D341Med (cell line): ENCODE measurements at places on chromosomes 2 and 18.

- DNase-seq = no peak
Observed at GRCh38 chr2:186554850-186555671, 34.8 kb upstream of the ITGAV start.

DNA sequence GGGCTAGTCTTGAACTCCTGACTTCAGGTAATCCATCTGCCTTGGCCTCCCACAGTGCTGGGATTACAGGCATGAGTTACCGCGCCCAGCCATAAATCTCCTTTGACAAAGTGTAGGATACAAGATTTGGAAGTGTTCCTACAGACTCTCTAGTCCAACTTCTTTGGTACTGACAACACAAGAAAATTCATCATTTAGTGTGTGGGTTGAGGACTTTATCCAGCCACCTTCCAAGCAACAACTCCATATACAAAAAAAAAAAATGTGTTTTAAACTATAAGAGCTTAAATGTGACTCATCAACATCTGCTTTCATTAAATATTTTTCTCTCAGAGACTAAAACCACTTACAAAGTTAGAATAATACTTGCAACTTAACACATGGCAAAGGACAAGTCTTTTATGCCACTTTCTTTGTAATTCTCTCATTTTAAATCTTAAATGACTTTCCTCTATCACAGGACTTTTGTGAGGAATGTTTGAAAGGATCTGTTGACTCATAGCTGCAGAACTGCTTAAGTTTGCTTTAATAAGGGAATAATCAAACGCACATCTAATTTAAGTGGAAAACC is 46.2 kb upstream of the ITGAV start:
- no peak for DNase-seq

DNA sequence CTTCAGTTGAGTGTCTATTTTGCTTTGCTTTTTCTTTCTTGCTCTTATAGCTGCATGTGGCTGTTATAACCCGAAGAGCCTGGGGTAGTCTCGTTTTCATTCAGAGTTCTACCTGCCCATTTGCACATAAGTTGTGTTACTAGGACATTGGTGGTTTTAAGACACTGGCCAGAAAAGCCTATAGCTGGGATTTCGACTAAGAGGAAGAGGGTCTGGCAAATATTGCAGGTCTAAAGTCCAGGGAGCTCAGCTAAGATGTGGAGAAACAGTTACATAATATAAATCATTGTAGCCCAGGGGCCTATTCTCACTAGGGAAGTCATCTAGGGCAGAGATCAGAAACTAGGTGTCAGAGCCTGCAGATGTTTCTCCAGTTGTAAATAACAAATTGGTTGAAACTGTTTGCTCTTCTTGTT is 120.8 kb downstream of the BABAM2 start:
- DNase-seq = no peak

DNA sequence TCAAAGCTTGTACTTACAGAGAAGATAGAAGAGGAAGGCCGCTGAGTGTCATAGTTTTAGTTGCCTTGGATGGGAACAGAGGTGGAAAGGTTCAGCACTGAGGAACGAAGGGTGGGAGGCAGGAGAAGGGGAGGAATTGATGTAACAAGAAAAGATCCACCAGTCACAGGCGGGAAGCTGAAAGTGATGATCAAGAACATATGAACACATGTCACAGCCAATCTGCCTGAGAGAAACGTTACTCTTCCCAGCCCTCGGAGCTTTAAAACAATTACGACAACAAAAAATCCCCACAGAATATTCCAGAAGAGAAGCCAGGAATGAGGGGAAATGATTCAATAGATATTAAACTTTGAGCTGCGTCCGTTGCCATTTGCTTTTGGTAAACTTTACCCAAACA is 87.1 kb downstream of the TSHZ1 start:
- no peak for DNase-seq

GRCh38 chr2:216974321-216975302 is 114.7 kb upstream of the TNP1 start:
- no peak for DNase-seq

DNA sequence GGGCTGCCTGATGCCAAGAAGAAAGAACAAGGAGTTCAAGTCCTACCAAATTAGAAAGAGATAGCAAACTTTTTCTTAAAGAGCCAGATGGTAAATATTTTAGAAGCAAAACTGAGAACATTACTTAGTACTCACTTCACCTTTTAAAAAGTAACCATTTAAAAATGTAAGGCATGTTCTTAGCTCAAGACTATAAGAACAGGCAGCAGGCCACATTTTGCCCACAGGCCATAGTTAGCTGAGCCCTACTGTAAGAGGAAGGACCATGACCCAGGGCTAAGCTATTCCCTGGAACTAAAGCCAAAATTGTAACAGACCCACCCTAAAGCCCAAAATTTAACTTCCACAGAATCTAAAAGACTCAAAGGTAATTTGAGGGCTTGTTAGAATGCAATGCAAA is 31.3 kb downstream of the USP40 start:
- no peak for DNase-seq

- DNase-seq = no peak
Observed at GRCh38 chr2:86772611-86773010, 18.1 kb downstream of the CD8A start.

- DNase-seq = no peak
Observed at GRCh38 chr2:51350100-51350499, 318.2 kb upstream of the NRXN1 start.

- no peak for DNase-seq
Observed at GRCh38 chr2:23124214-23124750, 260.7 kb upstream of the KLHL29 start.

GRCh38 chr2:200259577-200259957 is 46.9 kb upstream of the SPATS2L start:
- DNase-seq = no peak

GRCh38 chr2:29847886-29848285 is 73.5 kb downstream of the ALK start:
- DNase-seq = peak; percentile 77

DNA sequence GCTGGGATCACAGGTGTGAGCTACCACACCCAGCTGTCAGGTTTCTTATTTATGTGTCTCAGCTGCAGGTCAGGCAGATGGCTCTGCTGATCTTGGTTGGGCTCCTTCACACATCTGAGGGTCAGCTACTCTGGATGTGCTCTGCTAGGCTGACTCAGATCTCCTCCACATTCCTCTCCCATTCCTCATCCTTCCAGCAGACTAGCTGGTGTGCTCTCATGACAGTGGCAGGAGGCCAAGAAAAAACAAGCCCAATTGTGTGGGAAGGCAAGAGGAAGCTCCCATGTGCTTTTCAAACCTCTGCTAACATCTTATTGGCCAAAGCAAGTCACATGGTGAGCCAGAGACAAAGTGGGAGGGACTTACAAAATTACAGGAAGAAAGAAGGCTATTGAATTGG is 11.7 kb upstream of the MSH6 start:
- no peak for DNase-seq

GRCh38 chr2:7773362-7774360 is 856.4 kb downstream of the RNF144A start:
- no peak for DNase-seq

GRCh38 chr18:58843688-58844035 is 21.0 kb upstream of the ZNF532 start:
- no peak for DNase-seq

DNA sequence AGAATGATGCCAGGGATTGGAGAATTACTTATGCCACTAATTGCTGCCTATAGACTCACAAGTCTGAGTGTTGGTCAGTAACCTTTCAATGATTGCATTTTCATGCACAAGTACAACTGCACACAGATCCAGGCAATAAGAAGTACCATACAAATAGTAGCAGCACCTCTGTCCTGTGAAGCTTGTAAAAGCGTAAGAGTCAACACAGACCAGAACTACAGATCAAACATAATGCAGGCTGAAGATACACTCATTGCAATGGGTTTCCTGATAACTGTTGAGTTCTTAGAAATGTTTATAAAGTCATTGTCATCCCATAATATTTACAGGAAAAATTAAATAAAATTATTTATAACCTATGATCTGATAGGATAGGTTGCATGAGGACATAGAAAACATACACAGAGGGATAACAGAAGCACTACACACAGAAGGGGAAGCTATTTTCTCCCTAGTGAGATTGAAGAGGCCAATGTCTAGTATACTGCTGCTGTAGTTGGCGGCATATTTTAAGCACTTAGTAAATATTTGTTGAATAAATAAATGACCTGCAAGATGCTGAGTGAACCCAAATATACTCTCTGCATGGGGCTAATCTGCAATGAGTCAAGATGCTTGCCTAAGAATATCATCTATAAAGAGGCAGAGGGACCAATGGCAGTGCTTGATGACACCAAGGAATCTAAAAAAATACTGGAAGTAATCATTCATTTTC is 5.7 kb upstream of the PIK3C3 start:
- no peak for DNase-seq

DNA sequence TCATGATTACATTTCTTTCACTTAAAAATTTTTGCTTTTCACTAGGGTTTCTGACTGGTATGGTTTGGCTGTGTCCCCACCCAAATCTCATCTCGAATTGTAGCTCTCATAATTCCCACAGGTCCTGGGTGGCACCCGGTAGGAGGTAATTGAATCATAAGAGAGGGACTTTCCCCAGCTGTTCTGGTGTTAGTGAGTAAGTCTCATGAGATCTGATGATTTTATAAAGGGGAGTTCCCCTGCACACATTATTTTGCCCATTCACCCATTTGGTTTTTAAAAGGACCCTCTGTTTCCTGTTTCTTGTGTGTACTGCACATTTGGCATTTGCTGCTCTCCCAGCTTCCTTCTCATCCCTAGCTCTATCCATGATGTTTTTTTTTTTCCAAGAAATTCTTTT is 27.8 kb upstream of the NETO1 start:
- DNase-seq = no peak

DNA sequence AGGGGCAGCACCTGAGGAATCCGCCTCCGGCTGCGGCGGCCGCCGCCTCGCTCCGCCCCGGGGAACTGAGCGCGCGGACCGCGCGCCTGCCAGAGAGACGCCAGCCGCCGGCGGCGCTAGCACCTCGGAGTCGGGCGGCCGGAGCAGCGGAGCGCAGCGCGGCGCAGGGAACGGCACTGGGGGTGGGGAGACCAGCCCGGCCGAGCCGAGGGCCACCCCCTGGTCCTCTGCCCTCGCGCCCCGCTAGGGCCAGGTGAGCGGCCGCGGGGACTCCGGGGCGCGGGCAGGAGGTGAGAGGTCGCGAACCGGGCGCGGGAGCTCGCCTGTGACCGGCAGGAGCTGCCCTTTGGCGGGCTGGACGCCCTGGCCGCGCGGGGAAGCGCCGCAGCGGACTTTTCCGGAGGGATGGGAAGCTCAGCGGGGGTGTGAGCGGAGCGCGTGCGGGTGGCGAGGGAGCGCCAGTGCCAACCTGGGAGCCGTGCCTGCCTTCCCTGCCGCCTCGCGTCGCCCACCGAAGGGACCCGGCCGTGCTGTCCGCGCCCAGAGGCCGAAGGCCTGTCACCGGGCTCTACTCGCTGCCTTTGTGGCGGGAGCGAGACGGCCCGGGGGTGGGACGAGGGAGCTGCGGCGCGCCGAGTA is at the start of gene GREB1L:
TSS of gene GREB1L (plus strand) at position 92 of the 639 bp plus-strand sequence. CDS start 141,287 bp downstream, outside the sequence.
- DNase-seq = peak; percentile 96

DNA sequence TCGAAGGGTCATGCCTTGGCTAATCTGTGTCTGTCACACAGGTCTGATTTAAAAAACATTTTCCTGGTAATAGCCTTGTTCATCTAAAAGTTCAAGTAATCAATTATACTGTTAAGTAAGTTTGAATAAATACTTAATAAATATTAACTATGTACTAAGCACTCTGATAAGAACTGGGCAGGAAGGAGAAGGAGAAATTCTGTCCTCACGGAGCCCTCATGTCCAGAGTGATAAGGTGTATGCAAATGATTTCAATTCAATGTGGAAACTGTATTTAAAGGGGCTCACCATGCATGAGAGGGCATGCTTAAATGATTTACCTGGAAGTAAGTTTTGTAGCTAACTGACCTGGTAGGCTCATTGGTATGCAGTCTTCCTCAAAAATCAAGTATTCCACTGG is 94.0 kb upstream of the LYPD6 start:
- DNase-seq = no peak

GRCh38 chr2:45728458-45728942 is 77.0 kb downstream of the PRKCE start:
- no peak for DNase-seq

- DNase-seq = no peak
Observed at GRCh38 chr18:5309888-5310470, 14.5 kb upstream of the ZBTB14 start.

DNA sequence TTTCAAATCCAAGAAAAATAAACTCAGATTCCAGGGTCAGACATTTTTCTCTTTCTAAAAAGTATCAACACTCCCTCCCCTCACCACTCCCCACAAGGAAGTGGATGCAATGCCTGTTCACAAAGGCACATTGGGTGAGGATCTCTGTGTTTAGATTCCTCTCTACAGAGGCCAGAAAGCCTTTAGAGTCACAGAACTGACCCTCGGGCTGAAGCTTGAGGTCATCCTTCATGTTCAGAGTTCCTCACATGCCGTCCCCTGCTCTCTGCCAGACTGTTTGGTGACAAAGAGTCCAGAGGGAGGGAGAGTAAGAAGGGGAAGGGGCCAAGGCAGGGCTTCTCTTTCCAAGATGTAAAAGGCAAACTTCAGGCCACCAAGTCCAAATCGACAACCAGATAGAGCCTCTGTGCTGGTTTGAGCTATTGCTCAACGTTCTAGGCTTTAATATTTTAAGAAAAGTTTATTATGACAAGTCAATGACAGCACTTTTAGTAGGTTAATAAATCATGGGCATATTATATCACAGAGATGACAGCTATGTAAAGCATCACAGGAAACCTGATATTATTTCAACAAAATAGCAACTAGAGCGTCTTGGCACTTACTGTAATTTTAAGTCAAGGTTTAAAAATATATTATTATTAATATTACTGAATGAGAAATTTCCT is 269.4 kb downstream of the ETAA1 start:
- no peak for DNase-seq

DNA sequence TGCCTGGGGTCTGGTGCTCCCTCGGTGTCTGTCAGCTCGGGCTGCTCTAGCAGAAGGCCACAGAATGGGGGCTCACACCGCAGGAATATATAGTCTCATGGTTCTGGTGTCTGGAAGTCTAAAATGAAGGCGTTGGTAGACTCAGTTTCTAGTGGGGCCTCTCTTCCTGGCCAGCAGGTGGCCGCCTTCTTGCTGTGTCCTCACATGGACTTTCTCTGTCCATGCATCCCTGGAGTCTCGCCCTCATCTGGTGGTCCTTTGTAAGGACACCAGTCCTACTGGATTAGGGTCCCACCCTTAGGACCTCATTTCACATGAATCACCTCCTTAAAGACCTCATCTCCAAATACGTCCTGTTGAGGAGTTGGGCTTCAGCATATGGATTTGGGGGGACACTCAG is 65.7 kb downstream of the RRM2 start:
- no peak for DNase-seq

DNA sequence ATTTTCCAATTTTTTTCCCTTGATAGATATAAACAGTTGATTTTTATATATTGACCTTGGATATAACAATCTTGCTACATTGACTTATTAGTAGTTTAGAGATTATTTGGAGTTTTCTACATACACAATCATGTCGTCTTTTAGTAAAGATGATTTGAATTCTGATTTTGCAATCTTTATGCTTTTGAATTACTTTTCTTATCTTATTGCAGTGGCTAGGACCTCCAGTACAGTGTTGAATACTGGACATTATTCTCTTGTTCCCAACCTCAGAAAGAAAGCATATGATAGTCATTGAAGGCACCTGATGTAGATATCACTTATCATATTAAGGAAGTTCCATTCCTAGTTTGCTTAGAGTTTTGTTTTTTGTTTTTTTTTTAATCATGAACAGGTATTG is 90.2 kb downstream of the RAB3GAP1 start:
- no peak for DNase-seq
